Hepatocyte (in vitro differentiated cells): ENCODE measurements at places on chromosomes 7 and 10. TPM values are rescaled to one million over a fixed set of nuclear protein-coding genes. Genes with fewer than 3 reads are reported as not detected.

OR2A5 gene
- 0.44 and 0.77 TPM in 2 replicates for total RNA-seq

MOGAT3 gene
- 6.3 and 8.4 TPM in 2 replicates for total RNA-seq

TUBB8 gene
- 0.70 and 0.80 TPM in 2 replicates for total RNA-seq

ZNF804B gene
- 0.08 TPM in 1 of 2 replicates, not detected in the other for total RNA-seq

MRLN gene
- total RNA-seq: not detected in 2 replicates

KLF14 gene
- total RNA-seq: 0.24 TPM in 1 of 2 replicates, not detected in the other

ADAP1 gene
- total RNA-seq: 25.8 and 35.7 TPM in 2 replicates

ATOH7 gene
- 0.17 TPM in 1 of 2 replicates, not detected in the other for total RNA-seq

GLCCI1 gene
- total RNA-seq: 18.2 and 21.4 TPM in 2 replicates

FHIP2A gene
- 23.8 and 24.6 TPM in 2 replicates for total RNA-seq

CAV2 gene
- 35.5 and 49.2 TPM in 2 replicates for total RNA-seq

ITGA8 gene
- total RNA-seq: 16.8 and 17.3 TPM in 2 replicates

PLPP4 gene
- total RNA-seq: 1.5 and 3.4 TPM in 2 replicates

PCDH15 gene
- 0.88 and 1.1 TPM in 2 replicates for total RNA-seq

EBLN1 gene
- not detected in 2 replicates for total RNA-seq

MUC3A gene
- 1.9 and 4.9 TPM in 2 replicates for total RNA-seq

CCSER2 gene
- total RNA-seq: 36.5 and 41.1 TPM in 2 replicates

SCIN gene
- total RNA-seq: 3.7 and 6.7 TPM in 2 replicates

CALHM2 gene
- 2.1 and 3.2 TPM in 2 replicates for total RNA-seq

LIPN gene
- total RNA-seq: 0.17 TPM in 1 of 2 replicates, not detected in the other

C7orf33 gene
- total RNA-seq: not detected in 2 replicates

FZD8 gene
- 5.9 and 7.7 TPM in 2 replicates for total RNA-seq

OTUD1 gene
- total RNA-seq: 29.0 and 31.7 TPM in 2 replicates

SPDYE1 gene
- total RNA-seq: not detected in 2 replicates

HECW1 gene
- total RNA-seq: 2.6 and 7.6 TPM in 2 replicates

VSIR gene
- total RNA-seq: 10.1 and 13.6 TPM in 2 replicates

TMEM184A gene
- total RNA-seq: 14.5 and 23.4 TPM in 2 replicates

ACTR3C gene
- 17.7 and 18.6 TPM in 2 replicates for total RNA-seq

MMP21 gene
- not detected in 2 replicates for total RNA-seq

PVRIG gene
- total RNA-seq: not detected in 2 replicates

HOXA1 gene
- total RNA-seq: 0.12 and 0.30 TPM in 2 replicates

PARG gene
- 27.8 and 33.3 TPM in 2 replicates for total RNA-seq

SMARCD3 gene
- total RNA-seq: 38.0 and 42.4 TPM in 2 replicates

MACC1 gene
- 42.9 and 46.0 TPM in 2 replicates for total RNA-seq

LRRC18 gene
- not detected in 2 replicates for total RNA-seq

REEP3 gene
- total RNA-seq: 49.6 and 73.6 TPM in 2 replicates

ADAM12 gene
- total RNA-seq: 8.1 and 11.3 TPM in 2 replicates

LOXL4 gene
- total RNA-seq: 24.9 and 32.7 TPM in 2 replicates

FKBP6 gene
- total RNA-seq: 0.12 TPM in 1 of 2 replicates, not detected in the other

FAM24B gene
- total RNA-seq: not detected in 2 replicates

OR2A1 gene
- total RNA-seq: 0.32 TPM in 1 of 2 replicates, not detected in the other

ZP3 gene
- total RNA-seq: not detected in 2 replicates

AASS gene
- total RNA-seq: 36.2 and 41.9 TPM in 2 replicates
